ENCODE measurements at places on chromosomes 4 and X.

DNA sequence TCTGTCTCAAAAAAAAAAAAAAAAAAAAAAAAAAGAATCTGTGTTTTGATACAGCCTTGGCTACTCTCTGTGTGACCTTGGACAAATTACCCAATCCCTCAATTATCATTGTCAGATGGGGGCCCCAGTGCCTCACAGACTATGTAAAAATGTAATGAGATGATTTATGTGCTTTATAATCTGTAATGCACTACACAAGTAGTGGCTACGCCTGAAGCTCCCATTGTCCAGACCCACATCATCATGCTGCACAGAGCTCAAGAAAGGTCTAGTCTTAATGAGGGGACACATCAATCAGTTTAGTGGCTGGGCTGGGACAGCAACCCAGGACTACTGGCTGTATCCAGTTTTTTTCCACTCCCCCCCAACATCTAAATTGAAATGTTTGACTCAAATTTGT lies 308.3 kb downstream of the DCHS2 start:
- DNase-seq: no peak

- no peak for DNase-seq
Observed at GRCh38 chr4:155122382-155122781, 86.1 kb upstream of the NPY2R start.

- no peak for DNase-seq
Observed at GRCh38 chr4:41076481-41076880, 137.9 kb downstream of the APBB2 start.

- DNase-seq: no peak
Observed at GRCh38 chr4:3290476-3290875, 2.3 kb upstream of the RGS12 start.

GRCh38 chrX:150148749-150149672 lies 210.7 kb upstream of the EOLA2 start:
- no peak for DNase-seq

DNA sequence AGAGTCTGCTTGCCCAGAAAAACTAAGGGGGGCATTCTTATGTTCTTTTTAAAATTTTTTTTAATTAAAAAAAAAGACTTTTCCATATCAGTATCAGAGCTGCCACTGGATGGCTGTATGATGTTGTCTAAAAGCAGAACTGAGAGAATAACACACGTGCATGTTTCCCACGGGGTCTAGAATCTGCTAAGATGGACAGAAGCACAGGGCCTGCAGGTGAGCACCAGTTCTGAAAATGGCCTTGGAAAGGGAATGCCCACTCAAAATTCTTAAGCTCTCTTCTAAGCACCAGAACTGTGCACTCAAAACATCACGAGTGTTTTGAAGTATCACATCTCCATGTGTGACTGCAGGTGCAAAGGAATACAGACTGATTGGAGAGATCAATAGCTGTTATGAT lies 61.1 kb downstream of the ARAP2 start:
- DNase-seq: no peak

DNA sequence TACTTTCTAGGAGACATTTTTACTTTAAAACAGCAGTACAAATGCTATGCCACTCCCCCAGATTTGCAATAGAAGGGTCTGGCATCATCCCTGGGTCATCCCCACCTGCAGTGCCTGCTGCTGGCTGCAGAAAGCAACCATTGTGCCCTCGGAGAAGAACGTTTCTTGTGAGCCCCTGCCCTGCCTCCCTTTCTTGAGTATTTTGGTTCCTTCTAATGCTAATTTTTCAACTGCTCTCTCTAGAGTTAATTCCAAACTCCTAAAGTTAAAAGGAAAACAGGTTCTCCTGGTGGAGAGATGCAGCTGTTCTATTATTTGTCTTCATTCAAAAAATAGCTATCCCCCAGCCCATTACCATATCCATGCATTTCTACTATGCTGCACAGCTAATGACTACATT lies 107.1 kb downstream of the IDS start:
- DNase-seq: no peak

DNA sequence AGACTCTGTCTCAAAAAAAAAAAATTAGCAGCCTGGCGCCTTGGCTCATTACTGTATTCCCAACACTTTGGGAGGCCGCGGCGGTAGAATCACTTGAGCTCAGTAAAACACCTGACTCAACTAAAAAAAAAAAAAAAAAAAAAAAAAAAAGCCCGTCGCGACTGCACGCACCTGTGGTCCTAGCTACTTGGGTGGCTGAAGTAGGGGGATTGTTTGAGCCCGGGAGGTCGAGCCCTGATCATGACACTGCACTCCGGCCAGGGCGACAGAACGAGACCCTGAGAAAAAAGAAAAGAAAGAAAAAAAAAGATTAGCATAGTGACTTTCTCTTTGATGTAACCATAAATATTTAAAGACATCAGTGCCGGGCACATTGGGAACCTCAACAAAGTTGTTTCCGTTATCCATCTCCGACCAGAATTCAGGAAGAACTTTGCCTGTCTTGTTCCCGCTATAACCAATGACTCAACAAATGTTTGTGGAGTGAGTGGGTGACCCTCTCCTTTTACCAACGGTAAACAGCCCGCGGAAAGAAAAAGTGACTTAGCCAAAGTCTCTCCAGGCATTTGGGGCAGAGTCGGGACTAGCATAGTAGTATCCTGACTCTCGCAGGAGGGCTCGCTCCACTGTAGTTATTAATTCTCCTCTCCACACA lies 553 bp upstream of the MED28 start:
- peak; percentile 73 for DNase-seq

GRCh38 chrX:51905711-51906110 lies 12.3 kb downstream of the MAGED1 start:
- no peak for DNase-seq

DNA sequence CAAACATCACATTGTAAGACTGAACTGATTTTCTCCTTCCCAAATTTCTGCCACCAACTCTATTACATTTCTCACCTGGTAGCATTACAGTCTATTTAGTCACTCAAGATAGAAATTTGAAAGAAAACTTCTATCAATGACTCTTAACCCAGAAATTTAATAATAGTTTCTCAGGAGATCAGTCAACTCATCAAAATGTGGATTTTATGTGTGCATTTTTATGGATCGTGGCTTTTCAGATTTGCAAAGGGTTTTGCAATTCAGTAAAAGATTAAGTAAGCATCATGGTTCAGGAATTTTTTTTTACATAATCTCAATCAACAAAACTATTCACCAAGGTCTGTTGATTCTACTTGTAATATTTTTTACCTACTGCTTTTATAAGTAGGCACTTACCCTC lies 111.1 kb downstream of the CFAP299 start:
- DNase-seq: peak; percentile 22

GRCh38 chrX:24024819-24025740 lies 1.9 kb downstream of the KLHL15 start:
- peak; percentile 96 for DNase-seq

DNA sequence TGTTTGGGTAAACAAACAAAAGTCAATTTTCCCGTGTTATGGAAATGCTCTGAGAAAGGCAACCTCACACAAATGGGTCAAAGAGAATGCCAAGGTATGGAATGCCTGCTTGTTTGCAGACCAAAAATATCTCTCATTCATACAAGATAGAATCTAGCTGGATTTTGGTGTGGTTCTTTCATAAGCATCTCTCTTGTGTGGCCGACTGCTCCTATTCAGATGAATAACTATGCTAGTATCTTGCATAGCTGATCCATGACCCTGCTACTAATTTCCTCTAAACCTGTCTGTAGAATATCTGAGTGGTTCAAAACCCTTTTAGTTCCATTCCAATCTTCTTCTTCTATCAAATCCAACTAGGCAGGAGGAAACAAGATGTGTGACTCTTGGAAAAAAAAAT lies 28.2 kb upstream of the SORBS2 start:
- DNase-seq: no peak

DNA sequence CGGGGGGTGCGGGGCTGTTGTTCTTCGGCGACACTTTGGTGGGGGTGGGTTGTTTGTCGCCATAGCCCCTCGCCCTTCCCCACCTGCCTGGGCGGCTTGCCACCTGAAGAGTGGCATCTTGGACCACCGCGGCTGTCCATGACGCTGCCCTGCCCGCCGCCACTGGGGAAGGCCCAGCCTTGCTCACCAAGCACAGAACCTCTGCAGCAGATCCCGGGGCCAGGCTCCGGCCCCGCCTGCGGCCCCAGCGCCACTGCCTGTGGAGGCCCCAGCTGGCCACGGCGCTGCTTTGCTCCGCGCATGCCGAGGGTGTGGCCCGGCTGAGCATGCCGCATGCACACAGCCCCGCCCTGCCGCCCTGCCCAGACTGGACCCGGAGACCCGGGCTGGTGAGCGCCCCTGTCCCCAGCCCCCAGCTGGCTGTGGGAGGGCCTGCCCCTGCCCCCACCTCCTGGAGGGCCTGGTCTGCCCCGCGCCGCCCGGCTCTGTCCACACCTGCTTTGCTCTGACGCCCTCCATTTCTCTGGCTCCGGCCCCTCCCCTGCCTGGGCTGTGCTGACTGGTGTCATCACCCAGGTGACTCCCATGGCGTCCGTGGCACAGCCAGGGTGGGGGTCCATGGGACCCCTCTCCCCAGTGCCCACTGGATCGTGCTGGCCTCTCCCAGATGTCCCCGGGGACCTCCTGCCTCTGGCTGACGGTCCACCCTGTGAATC lies 5.3 kb downstream of the NAT8L start:
- DNase-seq: no peak

DNA sequence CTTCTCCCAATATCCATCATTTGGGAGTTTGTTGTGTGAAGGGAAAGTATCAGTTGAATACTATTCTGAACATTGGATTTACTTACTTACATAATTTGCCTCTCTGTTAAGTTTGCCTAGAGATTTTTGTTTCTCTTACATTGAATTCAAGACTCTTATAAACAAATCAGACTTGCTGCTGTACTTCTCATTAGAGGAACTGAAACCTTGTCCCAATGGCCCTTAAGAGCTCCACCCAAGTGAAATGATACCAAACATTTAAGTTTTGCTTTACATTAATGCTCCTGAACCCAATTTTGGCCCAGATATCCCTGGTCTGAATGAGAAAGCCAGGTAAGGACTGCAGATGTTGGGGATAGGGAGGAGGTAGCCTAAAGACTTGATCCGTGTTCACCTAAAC lies 32.0 kb downstream of the HAND2 start:
- DNase-seq: no peak

- DNase-seq: no peak
Observed at GRCh38 chr4:54575919-54576318, 81.8 kb upstream of the KIT start.

- no peak for DNase-seq
Observed at GRCh38 chr4:38049545-38050170, 89.5 kb downstream of the PTTG2 start.

- DNase-seq: peak; percentile 60
Observed at GRCh38 chrX:51837921-51838320, 55.5 kb upstream of the MAGED1 start.

- peak; percentile 37 for DNase-seq
Observed at GRCh38 chrX:65586491-65586890, 51.9 kb upstream of the LAS1L start.

- DNase-seq: no peak
Observed at GRCh38 chr4:52198294-52198693, 147.2 kb downstream of the SPATA18 start.

GRCh38 chr4:6044805-6045204 lies 26.6 kb upstream of the C4orf50 start:
- DNase-seq: no peak

GRCh38 chr4:168871632-168872031 lies 138.4 kb downstream of the CBR4 start:
- DNase-seq: no peak

GRCh38 chrX:26295425-26295824 lies 79.5 kb downstream of the MAGEB5 start:
- DNase-seq: no peak

- DNase-seq: peak; percentile 83
Observed at GRCh38 chr4:5780831-5781480, 70.0 kb downstream of the EVC start.

DNA sequence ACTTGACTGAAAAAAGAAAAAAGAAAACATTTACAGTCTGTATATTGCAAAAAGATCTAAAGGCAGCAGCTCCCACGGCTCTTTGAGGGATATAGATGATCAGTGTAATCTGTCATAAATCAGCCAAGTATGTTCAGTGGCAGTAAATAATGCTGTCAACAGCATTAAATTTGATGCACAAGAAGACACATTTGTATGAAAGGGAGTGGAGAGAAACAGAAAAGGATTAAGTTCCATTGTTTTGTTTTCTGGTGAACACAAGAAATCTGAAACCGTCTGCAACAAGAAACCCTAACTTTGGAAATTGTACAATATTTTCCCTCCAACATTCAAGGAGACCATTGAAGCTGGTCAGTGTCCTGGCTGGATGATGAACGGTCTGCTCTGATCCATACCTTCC lies 27.6 kb upstream of the C1QTNF7 start:
- no peak for DNase-seq

GRCh38 chr4:111046811-111047210 lies 423.9 kb upstream of the PITX2 start:
- DNase-seq: no peak

DNA sequence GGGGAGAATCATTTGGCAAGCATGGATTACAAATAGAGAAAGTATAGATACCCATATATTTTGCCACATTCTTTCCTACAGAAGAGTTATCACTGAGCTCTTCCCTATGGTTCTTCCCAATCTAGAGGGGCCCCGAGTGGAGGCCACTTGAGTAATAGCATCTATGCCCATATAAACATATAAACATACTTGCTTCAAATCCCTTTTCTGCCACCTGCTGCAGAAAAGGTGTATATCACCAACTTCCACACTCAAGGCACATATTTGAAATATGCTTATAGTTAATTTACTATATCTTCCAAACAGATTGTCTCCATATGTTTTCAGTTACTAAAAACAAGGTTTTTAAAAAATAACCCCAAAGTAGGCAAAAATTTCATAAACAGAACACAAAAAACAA lies 642.8 kb upstream of the DIPK2B start:
- peak; percentile 27 for DNase-seq

- no peak for DNase-seq
Observed at GRCh38 chrX:12352922-12353321, 214.6 kb downstream of the FRMPD4 start.

GRCh38 chrX:107227780-107228485 lies 21.5 kb downstream of the DNAAF6 start:
- no peak for DNase-seq

DNA sequence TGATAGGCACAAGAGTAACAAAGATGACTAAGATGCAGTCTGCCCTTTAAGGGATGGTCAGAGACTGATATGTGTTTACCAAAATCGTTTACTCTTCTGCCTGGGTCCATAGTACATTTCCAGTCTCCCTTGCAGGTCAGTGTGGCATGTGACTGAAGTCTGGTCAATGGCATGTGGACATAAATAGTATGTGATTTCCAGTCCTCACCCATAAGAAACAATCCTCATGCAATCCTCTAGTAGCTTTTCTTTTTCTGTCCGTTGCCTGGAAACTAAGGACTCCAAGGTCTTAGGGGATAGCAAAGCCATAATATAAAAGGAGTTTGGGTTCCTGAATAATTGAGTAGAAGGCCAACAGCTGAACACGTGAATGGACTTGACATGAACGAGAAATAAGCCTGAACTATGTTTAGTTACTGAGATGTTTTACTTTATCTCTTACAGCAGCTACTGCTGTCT lies 1.1 kb downstream of the SLC9B2 start:
- DNase-seq: peak; percentile 45

GRCh38 chrX:18672008-18672407 lies at the start of gene RS1:
Gene RS1 (minus strand): TSS chrX:18672108. CDS start chrX:18672068, 40 bp downstream.
- DNase-seq: no peak
